NCI-H345 (cell line): ENCODE measurements at places on chromosomes 5 and 9.

GRCh38 chr5:66931651-66932050, 264.9 kb downstream of the CD180 start:
- DNase-seq, result no peak

DNA sequence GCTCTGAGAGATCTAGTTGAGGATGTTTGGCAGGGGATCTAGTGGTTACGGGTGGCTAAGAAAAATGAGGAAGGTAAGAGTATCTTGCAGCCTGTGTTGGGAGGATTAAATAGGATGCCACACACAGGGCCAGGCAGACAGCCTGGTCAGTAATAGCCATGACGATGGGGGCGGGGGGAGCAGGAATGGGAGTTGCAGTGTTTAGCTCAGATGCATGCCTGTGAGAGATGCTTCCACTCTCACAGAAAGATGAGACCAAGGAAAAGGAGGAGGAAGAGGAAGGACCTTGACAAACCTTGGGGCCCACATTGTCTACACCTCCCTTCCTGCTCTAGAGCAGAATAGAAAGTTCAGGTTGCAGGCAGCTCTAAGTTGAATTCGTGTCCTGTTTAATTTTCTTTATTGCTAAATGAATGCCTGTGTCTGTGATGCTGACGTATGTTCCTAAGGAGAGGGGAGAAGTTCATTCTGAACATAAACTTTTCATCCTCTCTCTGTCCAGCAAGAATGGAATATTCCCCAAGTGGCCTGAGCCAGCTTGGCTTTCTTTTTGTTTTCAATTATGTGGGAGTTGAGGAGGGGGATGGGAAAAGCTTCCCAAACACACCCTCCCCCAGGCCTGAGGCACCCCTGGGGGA, 28.7 kb downstream of the TGFBI start:
- no peak for DNase-seq

GRCh38 chr5:99070362-99070761, 141.6 kb upstream of the CHD1 start:
- DNase-seq, result no peak

GRCh38 chr5:14873790-14874189, 2.2 kb upstream of the ANKH start:
- no peak for DNase-seq

DNA sequence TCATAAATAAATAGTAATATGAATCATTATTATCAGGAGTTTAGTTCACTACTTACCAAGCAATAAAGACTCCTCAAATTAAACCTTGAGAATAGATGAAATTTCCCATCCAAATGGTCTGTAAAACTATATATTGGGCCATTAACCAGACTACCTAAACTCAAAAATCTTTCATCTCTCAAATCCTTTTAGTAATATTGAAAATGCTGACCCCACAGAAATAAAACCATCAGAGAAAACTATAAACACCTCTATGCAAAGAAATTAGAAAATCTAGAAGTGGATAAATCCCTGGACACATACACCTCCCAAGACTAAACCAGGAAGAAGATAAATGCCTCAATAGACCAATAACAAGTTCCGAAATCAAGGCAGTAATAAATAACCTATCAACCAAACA, 723.2 kb downstream of the TLE4 start:
- DNase-seq, result no peak

DNA sequence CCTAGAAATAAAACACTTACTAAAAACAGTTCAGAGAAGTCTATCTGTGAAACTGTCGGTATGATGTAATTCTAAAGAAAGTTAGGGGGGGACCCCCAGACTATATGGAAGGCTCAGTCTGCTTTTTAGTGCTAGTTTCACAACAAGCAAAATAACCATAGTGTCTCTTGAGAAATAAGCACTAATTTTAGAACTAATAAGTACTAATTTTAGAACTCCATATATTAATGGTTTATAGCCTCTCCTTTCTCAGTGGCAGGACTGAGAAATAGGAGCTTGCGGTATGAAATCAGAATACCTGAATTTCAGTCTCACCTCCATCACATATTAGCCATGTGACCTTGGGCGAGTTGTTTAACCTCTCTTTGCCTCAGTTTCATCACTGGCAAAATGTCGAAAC, 1.4 kb upstream of the PHF24 start:
- no peak for DNase-seq

GRCh38 chr5:17441351-17441750, 56.7 kb upstream of the TAF11L2 start:
- DNase-seq, result no peak

DNA sequence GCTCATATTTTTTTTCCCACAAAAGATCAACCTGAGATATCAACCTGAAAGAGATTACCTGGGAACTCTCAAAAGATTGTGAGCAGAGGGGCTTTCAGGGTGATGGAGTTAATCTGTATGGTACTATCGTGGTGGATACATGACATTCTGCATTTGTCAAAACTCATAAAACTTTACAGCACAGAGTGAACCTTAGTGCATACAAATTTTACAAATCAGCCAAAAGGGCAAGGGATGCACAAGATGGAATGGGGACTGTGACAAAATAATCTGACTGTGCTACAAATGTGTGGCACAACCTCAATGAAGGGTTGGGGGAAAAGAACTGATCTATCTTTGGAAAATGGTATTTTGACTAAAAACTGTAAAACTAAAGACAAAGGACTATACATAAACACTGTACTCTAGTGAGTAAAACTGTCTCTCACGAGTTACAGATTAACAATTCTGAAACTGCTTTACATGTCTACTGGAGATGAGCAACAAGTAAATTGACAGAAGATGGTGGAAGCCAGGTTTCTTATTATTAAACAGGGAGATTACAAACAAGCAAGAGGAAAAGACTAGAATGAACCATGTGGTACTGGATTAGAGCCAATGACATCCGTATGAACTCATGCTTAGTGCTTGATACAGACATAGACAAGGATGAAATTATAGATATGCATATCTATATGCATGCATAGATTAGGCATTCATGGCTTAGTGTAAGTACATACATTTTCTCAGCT, 24.8 kb upstream of the RLN1 start:
- no peak for DNase-seq

GRCh38 chr9:93652604-93653592, 76.5 kb downstream of the PHF2 start:
- DNase-seq, result no peak

- no peak for DNase-seq
Measured at GRCh38 chr5:81093536-81094196, 133.5 kb downstream of the RASGRF2 start.

DNA sequence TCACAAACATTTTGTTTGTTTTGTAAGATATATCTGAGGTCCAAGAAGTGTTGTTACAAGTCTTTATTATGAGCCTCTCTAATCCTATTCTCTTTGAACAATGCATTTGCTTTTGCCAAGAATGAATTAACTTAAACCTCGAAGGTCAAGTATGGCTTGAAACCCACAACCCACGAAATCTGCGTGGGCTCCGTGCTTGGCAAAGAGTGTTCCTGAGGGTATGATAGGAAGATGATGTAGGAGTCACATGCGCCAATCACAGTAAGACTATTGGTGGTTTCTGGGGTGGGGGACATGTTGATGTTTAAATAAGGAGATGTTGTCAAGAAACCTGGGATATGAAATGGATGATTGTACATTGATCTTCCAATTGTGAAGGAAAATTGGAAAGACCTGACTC, 330.8 kb upstream of the RFX3 start:
- no peak for DNase-seq

- no peak for DNase-seq
Measured at GRCh38 chr9:92655366-92655765, 14.6 kb downstream of the IPPK start.

GRCh38 chr5:131139321-131139720, 25.7 kb downstream of the HINT1 start:
- no peak for DNase-seq

DNA sequence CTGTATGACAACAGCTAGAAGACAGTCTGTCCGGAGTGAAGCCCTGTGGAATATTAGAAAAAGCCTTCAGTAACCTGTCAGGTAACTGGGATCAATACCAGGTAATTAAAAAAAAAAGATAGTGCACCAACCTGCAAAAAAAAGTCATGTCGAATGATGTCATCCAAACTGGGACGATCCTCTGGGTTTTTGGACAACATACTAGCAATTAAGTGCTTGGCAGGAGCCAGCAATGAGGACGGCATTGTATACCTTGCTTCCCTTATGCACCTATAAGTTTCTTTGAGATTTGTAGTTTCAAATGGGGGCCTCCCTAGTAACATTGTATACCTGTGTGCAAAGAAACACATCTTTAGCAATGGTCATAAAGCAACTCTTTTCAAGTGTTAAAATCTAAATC, 2.8 kb downstream of the PLK2 start:
- no peak for DNase-seq

GRCh38 chr5:90528601-90529193, 687 bp downstream of the LYSMD3 start:
- DNase-seq, result no peak

DNA sequence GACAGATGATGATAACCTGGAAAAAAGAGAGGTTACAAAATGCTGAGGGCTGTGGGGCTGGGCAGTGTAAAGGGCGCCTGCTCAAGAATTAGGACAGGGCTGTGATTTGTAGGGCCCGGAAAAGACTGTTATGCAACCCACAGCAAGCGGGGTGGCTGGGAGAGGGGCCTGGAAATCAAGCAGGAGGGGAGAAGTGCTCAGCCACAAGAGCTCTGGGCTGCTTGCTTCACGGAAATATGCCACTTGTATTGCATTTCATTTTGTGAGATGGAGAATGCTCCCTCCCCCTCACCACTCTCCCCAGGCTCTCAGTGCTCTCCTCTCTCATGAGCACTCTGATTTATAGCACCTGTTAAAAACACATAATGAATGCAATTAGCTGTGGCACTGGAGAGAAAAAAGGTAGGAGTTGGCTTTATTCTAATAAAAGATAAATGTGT, 8.4 kb upstream of the HAND1 start:
- DNase-seq, result peak; percentile 14

- DNase-seq, result no peak
Measured at GRCh38 chr5:55636683-55637082, 75.4 kb downstream of the SLC38A9 start.

DNA sequence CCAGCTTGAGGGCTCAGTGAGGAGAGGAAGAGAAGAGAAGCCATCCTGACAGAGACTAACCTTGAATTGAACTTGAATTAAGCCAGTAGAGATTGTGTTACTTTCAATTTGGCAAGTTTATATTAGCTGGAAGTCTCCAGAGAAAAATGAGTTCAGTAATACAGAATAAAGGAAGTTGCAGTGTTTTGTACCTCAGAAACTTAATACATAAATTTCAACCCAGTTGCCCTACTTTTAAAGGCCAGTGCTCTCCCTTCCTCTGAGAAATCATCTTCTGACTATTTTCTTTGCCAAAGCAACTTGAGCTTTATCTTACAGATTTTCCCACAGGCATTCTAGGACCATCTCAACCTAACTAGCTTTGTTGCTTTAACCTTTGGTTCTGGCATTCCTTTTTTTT, 231.0 kb upstream of the GAS1 start:
- no peak for DNase-seq

DNA sequence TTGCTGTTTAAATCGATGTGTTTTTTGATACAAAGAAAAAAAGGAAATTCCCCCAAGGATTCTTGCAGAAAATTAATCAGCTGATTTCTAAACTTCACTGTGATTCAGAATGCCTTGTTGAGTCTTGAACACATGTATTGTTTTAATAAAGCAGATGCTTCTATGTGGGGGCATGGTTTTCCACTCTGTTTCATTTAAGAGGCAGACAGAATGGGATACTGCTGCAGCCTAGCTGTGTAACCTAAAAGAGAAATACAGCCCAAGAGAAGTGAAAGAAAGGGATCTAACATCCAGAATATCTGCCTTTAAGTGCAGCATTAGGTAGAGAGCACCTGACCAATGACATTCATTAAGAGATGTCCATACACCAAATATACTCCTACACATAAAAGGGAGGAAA, 365.1 kb upstream of the CCNH start:
- DNase-seq, result no peak

- DNase-seq, result no peak
Measured at GRCh38 chr5:149143470-149143869, 2.2 kb downstream of the ABLIM3 start.

- DNase-seq, result no peak
Measured at GRCh38 chr9:115849679-115850412, 303.7 kb upstream of the PAPPA start.

- DNase-seq, result no peak
Measured at GRCh38 chr5:139413963-139414362, 10.1 kb upstream of the SPATA24 start.

DNA sequence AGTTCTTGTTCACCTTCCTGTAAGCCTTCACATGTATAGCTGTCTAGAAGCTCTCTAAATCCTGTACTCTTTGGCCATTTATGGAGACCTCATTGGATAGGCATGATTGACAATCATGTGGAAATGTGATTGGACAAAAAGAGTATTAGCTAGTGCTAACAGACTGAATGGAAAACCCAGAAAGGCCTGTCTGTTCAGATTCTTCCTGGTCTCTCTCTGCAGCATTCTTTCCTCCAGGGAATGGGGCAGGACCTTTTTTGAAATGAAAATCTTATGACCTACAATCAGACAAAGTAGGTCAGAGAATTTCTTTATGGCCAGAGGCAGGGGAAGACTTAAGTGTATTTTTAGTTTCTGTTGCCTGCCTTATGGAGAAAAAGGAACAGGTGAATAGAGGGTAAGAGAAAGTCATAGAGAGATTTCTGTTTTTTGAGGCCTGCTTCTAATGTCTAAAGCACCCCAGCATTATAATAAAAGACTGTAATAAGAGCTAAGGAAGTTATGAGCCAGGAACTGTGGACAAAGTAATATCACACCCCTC, 152.4 kb upstream of the CCDC152 start:
- DNase-seq, result no peak

GRCh38 chr5:35230038-35230611, at the start of gene PRLR:
Gene PRLR (minus strand): TSS chr5:35230487. CDS start chr5:35089620, 140,867 bp downstream.
- DNase-seq, result no peak

GRCh38 chr9:114008667-114009410, 69.3 kb downstream of the AMBP start:
- DNase-seq, result no peak

- DNase-seq, result no peak
Measured at GRCh38 chr9:37977851-37978480, 74.0 kb upstream of the SLC25A51 start.

DNA sequence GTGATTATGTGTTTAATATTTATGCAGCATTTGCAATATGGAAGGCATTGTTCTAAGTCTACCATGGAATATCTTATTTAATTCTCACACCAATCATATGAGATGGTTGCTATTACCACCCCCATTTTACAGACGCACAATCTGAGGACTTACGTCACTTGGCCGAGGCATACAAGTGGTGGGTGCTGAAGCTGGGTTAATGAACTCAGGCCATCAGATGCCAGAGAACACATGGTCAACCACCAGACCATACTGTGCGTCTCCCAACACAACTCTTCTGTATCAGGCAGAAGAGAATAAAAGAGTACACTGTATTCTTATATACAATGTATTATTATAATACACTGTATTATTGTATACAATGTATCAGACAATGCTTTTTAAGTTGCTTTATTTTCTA, 59.5 kb downstream of the ZNF366 start:
- no peak for DNase-seq

GRCh38 chr9:136695435-136695895, 8.2 kb upstream of the AGPAT2 start:
- peak; percentile 95 for DNase-seq
